B cell (primary cell): ENCODE measurements at places on chromosomes 16 and 17.

DNA sequence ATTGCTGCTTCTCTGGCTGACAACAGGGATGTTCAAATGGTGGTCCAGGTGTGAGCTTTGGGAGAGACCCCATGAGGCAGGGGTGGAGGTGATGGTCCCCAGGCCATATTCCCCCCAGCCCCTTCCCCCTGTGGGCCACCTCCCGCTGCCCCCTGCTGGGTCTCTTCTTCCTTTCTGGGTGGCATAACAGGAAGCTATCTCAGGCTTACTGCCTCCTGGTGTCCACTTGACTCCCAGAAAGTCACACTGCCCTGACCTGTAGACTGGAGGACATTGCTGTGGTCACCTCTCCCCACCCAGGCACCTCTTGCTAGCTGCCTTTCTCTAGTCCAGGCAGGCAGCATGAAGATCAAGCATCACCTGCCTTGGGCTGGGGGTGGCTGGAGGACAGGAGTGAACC lies 46.4 kb upstream of the PLCG2 start:
- DNase-seq: no peak

DNA sequence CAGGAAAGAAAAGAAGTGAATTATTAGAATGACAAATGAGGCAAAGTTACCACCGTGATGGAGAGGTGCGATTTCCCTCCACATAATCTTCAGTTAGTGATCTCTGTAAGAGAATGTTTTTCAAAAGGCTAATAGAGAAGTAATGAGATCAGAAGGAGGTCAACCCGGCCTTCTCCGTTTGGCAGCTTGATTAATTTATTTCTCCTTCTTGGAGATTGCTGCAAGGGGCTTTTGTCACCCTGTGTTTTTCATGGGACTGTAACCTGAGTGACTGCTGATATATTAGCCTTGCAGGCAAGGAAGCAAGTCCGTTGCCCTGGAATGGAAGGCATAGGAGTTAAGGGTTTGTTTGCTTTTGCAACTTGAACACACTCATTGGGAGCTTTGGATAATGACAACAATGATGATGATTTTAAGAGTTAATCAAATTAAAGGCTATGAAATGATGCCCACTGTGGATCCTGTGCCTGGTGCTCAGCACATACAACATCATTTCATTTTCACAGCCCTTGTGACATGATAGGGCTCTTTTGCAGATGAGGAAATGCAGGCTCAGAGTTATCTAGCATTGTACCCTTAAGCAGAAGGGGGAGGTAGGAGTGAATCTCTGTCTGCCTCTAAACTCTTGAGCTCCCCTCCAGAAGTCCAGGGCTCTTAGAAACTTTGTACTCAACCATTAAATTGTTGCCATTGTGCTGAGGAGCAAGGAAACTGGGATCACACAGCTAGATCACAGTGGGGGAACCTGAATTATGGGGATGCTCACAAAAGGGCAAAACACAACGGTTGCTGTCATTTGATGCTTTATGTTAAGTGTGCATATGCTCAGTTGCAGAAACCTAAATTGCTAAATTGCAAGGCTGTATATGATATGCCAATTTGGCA lies 226.3 kb downstream of the WWOX start:
- no peak for DNase-seq

DNA sequence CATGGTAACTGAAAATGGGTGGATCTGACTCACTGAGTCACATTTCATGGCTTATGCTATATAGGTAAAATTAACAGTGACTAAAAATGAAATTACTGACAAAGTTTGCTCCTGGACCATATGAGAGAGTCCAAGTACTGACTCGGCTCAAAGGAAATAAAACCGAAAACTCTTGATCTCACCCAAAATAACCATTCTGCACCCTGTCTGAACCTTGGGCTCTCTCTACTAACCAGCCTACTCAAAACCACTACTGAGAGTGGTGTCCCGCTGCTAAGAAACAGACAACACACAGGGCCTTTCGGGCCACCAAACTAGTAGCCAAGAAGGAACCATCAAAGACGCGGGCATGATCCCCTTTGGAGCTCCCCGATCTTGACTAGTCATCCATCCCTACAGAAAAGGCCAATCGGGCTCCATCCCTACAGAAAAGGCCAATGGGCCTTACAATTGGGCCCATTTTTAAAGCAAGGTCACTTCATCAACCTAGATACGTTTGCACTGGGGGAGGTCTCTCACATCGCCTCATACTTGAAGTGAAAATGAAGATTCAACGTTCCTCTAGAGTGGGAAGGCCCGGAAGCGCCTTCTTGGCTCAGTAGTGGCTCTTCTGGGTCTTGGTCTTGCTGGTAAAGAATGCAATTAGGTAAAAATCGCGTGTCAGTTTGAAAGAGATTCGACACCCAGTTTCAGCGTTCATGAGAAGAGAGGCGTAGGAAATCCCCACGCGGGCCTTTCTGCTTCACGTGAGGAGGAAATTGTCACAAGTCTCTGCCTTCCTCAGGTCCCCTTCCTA lies 720 bp upstream of the ZPBP2 start:
- no peak for DNase-seq

DNA sequence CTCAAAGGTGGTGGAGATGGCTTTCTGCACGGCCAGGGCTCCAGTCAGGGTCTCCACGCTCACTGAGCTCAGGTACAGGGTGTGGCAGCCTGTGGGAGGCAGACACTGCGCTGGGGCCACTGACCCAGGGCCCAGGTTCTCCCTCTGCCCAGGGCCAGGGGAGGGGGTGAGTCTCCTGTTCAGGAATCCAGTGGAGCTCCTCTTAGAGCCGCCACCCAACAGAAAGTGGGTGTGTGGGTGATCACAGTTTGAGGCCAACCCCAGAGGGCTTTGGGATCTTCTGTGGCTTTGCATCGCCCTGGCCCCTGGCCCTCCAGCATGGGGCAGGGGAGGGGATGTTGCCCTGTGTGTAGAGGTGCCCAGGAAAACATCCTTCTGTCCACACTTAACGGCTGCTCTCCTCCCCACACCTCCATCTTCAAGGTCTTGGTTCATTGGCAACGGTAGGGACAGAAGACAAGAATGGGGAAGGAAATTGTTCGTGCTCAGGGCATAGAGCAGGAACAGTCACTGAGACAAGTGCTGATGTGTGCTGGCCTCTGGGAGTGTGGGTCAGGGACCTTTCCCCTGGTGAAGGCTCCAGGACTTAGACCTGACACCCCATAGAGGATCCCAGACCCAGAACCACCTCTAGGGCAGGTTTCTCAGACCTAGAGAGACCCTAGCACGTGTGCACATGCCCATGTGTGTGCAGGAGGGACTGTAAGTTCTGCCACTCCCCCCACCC lies 21.5 kb downstream of the TNS4 start:
- DNase-seq: no peak

GRCh38 chr17:42844761-42845555 lies 578 bp downstream of the AOC2 start:
- DNase-seq: no peak

DNA sequence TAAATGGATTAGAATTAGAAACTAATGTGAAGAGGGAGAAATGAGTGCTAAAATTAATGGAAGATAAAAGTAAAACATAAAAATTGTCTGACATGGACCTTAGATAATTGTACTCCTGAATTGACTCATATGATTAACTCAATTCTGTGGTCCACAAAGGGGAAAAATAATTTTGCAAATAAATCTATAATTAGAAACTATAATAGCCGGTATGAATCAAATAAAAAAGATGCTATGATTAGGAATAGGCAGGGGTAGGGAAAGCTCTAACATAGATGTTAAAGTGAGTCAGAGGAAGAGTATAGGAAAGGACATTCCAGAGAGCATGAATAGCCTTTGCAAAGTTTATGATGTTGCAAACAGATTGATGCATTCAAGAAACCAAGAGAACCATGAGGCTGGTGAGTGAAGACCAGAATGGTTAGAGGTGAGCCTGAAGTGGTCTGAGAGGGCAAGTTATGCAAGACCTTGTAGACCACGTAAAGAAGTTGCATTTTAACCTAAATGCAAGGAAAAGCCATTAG lies 262.1 kb upstream of the CA10 start:
- no peak for DNase-seq
